ENCODE measurements at places on chromosomes 5 and 9.

DNA sequence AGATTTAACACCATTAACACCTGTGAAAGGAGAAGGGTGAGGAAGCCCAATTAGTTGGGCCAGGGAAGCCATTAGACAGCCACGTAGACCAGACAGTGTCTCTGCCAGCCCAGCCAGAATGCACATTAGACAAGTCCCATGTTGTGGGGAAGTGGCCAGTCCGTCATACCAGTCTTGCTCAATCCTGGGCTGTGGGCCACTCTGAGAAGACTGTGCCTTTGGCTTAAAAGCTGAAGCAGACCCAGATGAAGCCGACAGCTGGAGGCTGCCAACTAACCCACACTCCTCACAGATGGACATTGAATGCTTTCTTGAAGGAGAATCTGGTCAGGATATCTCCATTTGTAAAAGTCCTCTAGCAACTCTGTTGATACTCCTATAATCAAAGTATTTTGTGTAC lies 128.5 kb downstream of the CHSY3 start:
- DNase-seq: no peak

- DNase-seq: no peak
Observed at GRCh38 chr5:170186156-170186555, 46.6 kb upstream of the C5orf58 start.

- no peak for DNase-seq
Observed at GRCh38 chr9:73172901-73173215, 21.2 kb downstream of the ANXA1 start.

DNA sequence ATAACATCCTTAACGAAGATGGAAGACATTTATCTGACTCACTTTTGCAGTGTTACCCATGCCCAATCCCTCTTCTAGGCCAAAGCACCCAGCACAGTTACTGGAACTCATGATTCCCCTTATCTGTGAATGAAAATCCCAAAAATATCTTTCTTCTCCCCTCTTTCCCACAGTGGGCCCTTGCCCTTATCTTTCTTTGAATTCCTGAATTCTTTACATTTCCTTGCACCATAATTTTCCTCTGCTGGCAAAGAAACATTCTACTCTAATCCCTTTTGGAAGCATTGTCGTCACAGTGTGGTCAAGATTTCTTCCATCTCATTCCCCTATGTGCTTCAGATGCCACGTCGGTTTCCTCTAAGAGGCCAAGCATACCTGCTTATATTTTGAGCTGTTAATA lies 135.9 kb upstream of the LIFR start:
- no peak for DNase-seq

DNA sequence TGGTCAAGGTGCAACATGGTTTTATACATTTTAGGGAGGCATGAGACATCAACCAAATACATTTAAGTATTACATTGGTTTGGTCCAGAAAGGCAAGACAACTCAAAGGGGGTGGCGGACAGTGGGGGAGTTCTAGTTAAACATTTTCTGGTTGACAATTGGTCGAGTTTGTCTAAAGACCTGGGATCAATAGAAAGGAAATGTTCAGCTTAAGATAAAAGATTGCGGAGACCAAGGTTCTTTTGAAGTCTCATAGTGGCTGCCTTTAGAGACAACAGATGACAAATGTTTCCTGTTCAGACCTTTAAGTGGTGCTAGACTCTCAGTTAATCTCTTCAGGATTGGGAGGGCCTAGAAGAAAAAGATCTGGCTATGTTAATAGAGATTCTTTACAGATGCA lies 47.7 kb upstream of the TTC39B start:
- DNase-seq: no peak

DNA sequence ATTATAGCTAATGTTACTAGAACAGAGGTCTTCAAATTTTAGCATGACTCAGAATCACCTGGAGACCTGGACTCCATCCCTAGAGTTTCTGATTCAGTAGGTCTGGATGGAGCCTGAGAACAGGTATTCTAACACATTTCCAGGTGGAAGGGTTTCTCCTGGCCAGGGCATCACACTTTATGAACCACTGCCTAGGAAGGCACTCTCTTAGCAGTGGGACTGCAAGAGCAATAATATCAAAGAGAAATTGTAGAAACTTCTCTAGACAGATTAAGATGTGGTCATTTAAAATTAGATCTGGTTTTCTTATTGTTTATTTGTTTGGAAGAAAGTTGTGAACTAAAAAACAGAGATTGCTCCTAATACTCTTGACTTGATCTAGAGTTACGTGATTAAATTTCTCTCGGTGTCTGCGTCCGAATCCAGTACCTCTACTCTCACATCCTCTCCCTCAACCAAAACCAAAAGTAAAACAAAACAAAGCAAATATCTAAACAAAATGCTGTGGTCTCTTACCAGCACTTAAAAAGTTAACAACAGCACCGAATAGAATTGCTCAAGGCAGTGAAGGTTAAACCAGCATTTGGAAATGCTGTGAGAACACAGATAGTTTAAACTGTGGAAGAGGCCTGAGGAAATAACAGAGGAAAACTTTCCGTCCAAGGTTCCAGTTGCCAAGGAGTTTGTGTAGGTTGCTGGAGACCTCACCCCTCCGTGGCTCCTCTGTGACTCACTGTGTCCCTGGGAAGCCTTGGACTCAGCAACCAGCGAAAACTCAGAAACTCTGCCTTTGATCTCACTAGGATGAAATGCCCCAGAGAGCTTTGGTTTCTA lies 193.4 kb downstream of the ARRDC3 start:
- no peak for DNase-seq

DNA sequence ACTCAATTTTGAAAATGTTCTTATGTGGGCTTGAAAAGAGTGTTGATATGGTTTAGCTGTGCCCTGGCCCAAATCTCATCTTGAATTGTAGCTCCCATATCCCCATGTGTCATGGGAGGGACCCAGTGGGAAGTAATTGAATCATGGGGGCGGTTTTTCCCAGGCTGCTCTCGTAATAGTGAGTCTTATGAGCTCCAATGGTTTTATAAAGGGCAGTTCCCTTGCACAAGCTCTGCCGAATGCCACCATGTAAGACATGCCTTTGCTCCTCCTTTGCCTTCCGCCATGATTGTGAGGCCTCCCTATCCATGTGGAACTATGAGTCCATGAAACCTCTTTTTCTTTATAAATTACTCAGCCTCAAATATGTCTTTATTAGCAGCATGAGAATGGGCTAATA lies 71.0 kb downstream of the USP20 start:
- DNase-seq: no peak

DNA sequence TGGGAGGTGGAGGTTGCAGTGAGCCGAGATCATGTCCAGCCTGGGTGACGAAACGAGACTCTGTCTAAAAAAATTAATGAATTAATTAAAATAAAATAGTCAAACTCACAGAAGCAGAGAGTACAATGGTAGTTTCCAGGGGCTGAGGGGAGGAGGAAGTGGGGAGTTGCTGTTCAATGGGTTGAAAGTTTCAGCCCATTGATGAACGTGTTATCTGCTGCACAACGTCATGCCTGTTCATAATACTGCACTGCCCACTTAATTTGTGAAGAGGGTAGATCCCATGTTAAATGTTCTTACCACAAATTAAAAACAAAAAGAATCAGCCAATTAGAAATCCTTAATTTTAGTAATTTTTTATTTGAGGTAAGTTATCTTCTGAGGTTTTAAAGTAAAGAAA lies 16.4 kb upstream of the RUFY1 start:
- no peak for DNase-seq
